ENCODE measurements at places on chromosomes 12 and 14.

- no peak for DNase-seq
Observed at GRCh38 chr14:50345846-50346422, 33.8 kb downstream of the DMAC2L start.

- no peak for DNase-seq
Observed at GRCh38 chr14:29355331-29355730, 572.3 kb downstream of the PRKD1 start.

DNA sequence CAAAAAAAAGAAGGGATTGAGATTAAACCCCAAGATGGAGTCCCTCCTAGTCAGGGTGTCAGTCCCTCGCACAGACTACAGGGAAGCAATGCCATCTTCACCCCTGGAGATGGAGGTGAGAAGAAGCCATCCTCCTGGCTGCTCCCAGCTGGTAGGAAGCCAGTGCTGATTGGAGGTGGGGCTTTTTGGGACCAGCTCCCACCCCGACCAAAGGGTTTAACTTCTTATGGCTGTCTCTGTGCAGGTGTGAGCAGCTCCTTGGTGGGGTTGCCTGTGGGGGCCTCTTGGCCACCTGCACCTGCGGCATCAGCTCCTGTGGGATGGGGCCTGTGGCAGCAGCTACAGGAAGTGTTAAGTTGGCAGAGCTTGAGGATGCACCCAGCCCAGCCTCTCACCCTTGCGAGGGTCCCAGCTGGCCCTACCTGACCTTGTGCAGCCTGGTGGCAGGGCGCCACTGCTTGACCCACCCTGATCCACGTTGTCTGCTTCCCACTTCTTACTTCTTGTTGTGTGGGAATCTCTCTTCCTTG is 3.8 kb upstream of the KRT86 start:
- no peak for DNase-seq

GRCh38 chr12:119089380-119090013 is 89.2 kb upstream of the HSPB8 start:
- DNase-seq, result no peak

GRCh38 chr12:124126950-124127655 is 154.1 kb downstream of the ZNF664 start:
- no peak for DNase-seq

- DNase-seq, result no peak
Observed at GRCh38 chr14:99658218-99658845, 13.4 kb downstream of the HHIPL1 start.

DNA sequence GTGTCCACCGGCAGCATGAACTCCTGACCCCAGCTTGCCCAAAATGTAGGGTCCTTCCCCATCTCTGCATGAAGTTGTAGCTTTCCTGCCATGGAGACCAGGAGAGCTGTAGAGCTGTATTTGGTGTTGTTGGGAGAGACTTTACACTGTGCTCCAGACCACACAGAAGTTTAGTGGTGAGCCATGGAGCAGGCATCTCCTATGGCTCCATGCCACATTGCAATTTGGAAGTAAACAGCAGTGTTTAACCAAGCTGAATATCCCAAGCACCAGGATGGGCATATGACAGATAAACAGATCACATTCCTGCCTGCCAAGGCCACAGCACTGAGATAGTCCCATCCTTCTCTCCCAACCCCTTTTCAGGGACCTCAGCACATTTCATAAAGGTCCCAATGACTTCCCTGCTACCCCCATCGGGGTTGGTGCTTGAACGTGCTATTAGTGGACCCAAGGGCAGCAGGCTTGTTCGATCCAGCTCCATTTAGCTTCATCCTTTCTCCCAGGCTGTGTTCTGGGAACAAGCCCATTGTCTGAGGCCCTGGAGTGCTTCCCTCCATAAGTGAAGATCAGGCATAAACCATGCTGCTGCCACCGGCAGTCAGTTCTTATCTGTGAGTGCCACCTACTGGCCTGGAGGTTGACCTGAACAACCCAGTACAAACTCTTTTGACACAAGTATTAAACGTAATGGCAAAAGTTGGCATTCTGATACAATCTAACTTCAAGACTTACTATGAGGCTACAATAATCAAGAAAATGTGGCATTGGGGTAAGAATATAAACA is 172.3 kb upstream of the ATXN7L3B start:
- DNase-seq, result peak; percentile 11

DNA sequence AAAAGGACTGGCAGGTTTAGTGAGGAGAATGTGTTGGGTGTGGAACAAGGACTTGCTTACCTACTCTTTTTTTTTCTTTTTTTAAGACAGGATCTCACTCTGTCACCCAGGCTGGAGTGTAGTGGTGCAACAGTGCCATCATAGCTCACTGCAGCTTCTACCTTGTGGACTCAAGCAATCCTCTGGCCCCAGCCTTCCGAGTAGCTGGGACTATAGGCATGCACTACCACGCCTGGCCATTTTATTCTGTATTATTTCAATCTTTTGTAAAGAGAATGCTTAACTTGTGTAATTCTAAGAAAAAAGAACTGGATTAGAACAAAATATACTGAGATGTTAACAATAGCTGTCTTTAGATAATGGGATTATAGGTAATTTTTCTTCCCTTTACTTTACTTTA is 1.9 kb upstream of the VRTN start:
- DNase-seq, result no peak

DNA sequence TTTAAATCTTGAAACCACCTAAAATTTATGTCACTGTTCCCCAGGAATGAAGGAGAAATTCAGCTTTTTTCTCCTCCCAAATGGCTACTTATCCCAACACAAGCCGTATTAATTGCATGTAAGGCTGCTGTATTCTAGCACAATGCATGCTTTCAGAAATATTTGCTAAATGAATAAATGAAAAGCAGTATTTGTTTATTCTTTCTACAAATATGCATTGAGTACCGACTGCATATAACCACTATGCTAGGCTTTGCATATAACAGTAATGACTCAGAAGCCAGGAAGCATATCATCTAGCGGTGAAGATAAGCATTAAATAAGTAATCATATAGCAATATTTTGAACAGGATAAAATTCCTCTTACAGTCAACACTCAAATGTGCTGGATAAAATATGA is 5.7 kb upstream of the LRR1 start:
- no peak for DNase-seq

GRCh38 chr12:128534906-128535305 is 267.9 kb downstream of the TMEM132C start:
- no peak for DNase-seq

DNA sequence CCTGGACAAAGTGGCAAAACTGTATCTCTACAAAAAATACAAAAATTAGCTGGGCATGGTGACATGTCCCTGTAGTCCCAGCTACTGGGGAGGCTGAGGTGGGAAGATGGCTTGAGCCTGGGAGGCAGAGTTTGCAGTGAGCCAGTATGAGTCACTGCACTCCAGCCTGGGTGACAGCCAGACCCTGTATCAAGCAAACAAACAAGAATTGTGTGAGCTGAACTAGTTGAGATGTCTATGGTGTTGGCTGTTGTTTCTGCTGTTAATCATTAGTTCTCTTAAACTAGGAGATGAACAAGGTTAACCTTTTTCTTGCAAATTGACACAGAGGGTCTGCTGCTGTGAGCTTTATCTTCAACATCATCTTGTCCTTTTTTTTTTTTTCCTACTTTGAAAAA is 23.6 kb downstream of the RASSF3 start:
- DNase-seq, result no peak

DNA sequence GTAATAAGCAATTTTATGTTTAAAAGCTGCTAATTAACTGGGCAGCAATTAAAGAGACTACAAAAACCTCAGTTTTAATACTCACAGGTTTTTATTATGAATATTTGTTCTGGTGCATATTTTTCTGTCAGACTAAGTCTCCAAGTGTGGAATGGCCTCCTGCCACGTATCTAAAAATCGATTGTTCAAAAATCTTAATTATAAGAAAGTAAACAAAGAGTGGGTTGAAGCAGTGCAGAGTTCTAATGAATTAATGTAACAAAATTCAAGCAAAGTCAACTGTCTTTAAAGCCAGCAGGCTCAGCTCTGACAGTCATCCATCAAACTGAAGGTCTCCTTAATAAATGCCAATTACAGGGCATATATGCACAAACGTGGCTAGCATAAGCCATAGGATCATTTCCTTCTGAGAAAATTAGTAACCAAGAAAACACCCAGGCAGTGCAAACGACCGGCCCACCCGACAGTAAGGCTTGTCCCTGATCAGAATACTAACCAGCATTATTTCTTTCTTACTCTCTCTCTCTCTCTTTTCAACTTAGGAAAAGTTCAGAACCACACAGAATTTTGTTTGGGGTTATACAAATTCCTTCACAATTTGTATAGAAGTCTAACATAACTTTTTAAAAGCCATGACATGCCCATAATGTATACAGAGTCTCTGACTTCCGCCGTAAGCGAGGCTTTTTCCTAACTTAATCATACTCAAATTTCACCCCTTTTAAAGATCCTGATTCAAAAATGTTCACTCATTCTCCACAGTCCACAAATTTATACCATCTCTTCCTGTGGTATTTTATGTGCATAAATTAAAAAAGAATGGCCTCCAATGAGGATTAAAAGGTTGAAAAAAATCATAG is 83.8 kb downstream of the SLC25A21 start:
- no peak for DNase-seq

- DNase-seq, result no peak
Observed at GRCh38 chr12:18824287-18824686, 86.4 kb downstream of the CAPZA3 start.

DNA sequence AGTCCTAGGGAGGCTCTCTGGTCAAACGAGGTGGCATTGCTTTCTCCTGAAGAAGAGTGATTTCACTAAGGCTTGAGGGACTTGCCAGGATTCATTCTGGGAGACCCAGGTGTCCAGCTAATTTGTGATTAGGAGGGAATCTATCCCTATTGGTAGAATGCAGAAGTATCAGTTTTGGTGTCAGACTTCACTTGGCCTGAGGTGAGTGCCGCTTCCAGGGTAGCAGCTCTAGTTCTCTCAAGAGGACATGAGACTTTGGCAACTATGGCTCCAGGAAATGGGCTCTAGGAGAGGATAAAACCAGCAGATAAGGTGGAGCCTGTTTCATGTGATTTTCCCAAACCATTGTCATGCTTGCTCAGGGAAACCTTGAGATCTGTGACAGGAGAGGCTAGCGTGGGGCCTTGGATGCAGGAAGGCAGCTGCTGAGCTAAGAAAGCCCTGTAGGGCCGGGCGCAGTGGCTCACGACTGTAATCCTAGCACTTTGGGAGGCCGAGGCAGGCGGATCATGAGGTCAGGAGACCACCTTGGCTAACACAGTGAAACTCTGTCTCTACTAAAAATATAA is 11.6 kb upstream of the TMEM117 start:
- DNase-seq, result no peak

DNA sequence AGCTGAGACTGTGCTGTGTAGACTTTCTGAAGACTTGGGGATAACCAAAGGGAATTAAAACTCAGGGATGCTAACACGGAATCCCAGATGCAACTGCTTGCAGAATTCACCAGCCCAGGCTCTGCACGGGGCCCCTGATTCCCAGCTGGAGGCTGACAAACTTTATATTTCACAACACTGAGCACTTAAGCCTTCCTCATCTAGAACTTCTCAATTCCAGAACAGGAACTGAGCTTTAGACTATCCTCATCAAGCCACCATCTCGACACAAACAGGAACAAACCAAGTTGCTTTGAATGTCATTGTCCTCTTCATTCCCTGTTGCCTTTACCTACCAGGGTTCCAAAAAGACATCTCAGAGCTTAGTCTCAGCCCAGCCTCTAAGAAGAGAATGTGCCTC is 22.2 kb downstream of the CCDC63 start:
- no peak for DNase-seq

- DNase-seq, result no peak
Observed at GRCh38 chr14:101255765-101256125, 305.6 kb upstream of the DIO3 start.

DNA sequence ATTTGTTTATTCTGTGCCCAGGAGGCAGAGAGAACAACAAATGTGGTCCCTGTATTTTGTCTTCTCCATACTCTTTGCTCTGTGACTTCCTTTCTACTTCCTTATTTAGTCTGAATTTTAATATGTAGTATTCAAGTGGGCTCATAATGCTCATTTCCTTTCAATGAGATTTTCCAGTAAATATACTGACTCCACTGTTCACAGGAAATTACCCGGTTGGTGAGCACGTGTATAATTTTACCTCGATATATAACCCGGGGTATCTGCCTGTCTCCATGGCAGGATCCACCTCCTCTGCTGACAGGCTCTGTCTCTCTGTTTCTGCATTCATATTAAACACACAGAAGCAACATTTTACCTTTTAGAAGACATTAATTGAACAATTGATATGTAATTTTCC is 166.0 kb downstream of the SLC38A4 start:
- DNase-seq, result no peak

- no peak for DNase-seq
Observed at GRCh38 chr12:54232790-54233189, 44.0 kb upstream of the SMUG1 start.

DNA sequence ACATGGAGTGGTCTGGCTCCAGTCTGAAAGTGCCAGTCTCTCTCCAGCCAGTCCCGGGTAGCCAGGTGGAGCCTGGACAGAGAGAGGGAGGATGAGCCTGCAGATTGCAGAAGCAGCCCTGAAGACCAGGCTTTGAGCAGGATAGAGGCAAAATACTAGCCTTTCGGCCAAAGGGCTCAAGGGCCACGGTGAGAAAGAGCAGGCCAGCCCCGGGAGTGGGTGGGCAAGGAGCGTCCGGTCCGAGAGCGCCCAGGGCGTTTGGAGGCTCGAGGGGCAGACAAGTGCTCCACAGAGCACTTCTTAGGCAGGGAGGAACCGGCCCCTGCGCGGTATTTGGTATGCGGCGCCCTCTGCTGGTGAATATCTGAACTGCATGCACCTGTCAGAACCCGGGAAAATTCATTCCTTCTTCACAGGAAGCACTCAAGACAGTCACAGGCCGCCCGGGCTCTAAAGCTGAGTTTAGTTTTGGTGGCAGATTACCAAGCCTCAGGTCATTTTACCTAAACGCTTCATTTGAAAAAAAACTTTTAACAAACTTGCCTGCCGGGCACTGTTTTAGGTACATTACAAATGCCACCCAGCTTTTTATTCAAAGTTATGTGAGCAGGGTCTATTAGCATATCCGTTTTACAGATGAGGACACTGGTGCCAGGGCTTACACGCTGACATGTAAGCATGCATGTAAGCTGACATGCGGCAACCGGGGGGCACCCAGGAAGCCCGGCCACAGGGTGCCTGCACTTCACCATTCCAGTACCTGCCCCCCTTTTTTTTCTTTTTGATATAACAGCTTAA is 21.0 kb upstream of the PSMC1 start:
- peak; percentile 67 for DNase-seq

DNA sequence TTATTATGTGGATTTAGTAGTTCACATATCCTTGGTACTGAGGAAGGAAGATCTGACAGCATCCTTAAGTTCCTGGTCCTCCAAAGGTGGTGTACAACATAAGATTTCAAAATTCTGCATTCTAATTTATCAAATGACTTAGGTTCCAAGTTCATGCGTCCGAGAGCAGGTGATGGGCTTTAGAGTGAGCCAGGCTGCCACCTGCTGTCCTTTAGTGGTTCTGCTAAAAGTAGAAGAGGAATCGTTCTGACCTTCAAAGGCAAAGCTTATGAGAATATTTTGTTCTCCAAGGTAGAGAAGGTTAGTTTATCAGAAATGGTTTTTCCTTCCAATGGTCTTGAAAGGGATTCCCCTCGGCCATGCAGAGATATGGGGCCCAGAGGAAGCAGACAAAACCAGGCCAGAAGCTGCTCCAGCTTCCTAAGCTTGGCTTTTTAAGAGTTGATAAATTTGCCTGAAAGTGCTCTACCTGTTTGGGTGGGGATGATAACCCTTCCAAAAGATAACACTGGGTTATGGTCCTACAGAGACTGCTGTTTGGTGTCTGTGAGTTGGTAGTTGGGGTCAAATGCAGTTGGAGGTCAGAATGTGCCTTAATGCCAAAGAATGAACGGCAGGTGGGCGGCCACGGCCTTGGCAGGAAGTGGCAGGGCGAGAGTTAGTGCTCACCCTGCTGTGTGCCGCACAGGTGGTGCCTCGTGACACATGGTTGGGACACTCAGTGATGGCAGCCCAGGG is 29.1 kb upstream of the LRTM2 start:
- peak; percentile 77 for DNase-seq

GRCh38 chr12:93788853-93789252 is 111.7 kb downstream of the CRADD start:
- no peak for DNase-seq
